ENCODE measurements at places on chromosomes 3 and 15. TPM values are rescaled to one million over a fixed set of nuclear protein-coding genes. Genes with fewer than 3 reads are reported as not detected.

GRCh38 chr3:21750831-21751391 lies at the start of gene ZNF385D:
TSS of gene ZNF385D (minus strand) at chr3:21751210. CDS start at chr3:21750916, 294 bp downstream.
- no peak within 1 kb of the TSS for H3K27ac ChIP-seq
- H3K4me3 ChIP-seq, result peak within 1 kb of the TSS; percentile 41
- peak; percentile 42 for DNase-seq
- peaks cover 10% of the 10 kb centered on the region for H3K4me1 ChIP-seq
- H3K27me3 ChIP-seq, result peaks cover 9% of the 10 kb centered on the region
- no peaks in the 10 kb centered on the region for H3K36me3 ChIP-seq

DNA sequence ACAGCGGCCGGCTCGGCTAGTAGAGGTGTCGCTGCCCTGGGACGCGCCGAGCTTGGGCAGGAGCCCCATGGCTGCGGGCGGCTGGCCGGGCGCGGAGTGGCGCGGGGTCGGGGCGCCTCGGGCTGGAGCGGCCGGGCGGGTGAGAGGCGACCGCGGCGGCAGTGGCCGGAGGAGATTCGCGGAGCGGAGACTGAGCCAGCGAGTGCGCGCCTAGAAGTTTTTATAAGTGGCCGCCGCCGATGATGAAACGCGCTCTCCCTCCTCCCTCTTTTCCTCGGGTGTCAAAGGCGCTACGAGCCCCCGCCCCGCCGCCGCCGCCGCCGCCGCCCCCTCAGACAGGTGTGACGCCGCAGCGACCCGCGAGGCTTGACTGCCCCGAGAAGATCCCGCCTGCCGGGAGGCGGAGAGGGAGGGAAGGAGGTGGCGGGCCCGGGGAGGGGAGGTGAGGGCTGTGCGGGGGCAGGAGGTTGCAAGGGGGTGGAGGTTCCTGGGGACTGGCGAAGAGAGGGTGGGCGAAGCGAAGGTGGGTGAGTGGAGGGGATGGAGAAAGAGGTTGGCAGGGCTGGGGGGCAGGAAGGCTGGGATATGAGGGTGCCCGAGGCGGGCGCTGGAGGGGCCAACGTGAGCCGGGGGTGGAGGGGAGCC lies at the start of gene SLCO2A1:
Gene SLCO2A1 (minus strand): TSS at position 192 of the 645 bp plus-strand sequence. CDS start 123 bp downstream, at position 69.
- peaks cover 10% of the 10 kb centered on the region for H3K4me1 ChIP-seq
- peaks cover 12% of the 10 kb centered on the region for H3K27me3 ChIP-seq
- H3K27ac ChIP-seq, result peak within 1 kb of the TSS; percentile 85

DNA sequence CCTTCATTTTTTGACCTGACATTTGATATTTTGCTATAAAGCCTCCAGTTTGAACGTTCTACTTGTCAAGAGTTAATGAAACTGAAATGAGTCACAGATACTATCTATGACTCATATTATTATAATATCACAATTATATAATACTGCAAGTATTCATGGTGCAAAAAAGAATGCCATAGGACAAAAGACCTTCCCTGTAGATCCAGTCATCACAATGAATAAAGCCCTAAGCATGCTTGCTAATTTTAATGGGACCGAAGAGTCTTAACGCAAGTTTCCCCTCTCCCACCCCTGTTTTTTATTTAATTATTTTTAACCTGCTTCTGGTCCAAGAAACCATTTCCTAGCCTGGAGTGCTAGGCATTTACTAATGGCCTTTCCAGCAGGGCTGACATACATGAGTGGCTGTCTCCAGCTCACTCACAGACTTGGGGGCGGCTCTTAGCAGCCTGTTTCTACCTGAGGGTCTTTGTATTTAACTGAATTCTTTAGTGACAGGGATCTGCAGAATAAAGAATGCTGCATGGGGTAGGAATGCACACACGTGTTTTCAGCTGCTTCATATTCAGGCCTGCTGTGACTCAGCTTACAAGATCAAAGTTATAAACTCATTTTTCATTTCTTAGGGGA lies 61.2 kb downstream of the THBS1 start:
- H3K4me1 ChIP-seq, result no peaks in the 10 kb centered on the region
- no peak for DNase-seq
- no peak overlapping the region for H3K27ac ChIP-seq

DNA sequence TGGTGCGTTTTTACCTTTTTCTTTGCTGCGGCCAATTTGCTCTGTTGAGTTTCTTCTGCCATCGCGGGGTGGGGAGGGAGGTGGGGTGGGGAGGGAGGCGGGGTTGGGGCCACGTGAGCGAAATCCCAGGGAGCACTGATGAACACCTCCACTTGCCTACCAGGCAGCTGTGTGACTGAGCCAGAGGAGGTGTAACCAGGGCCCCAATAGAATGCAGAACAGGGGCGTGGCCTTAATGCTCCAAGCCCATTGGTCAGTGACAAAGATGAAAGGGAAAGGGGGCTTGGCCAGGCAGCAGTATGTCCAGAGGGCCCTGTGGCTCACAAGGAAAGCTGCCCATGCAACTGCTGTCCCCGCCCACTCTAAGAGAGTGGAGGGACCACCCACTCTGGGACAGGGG lies 21.4 kb upstream of the OR4F6 start:
- DNase-seq, result no peak
- no peaks in the 10 kb centered on the region for H3K27me3 ChIP-seq
- no peaks in the 10 kb centered on the region for H3K4me1 ChIP-seq
- no peaks in the 10 kb centered on the region for H3K36me3 ChIP-seq
- H3K4me3 ChIP-seq, result no peak overlapping the region
- no peak overlapping the region for H3K27ac ChIP-seq

GRCh38 chr3:127393131-127393820 lies 105.4 kb upstream of the PRR20G start:
- no peaks in the 10 kb centered on the region for H3K36me3 ChIP-seq
- DNase-seq, result no peak
- H3K27ac ChIP-seq, result no peak overlapping the region
- no peak overlapping the region for H3K4me3 ChIP-seq

- H3K27ac ChIP-seq, result no peak overlapping the region
- no peak for DNase-seq
- no peak overlapping the region for H3K4me3 ChIP-seq
- H3K4me1 ChIP-seq, result no peaks in the 10 kb centered on the region
These were observed 133.4 kb upstream of the BHLHE40 start for GRCh38 chr3:4845882-4846281.

GRCh38 chr15:36004891-36005490 lies 459.0 kb upstream of the DPH6 start:
- no peaks in the 10 kb centered on the region for H3K4me1 ChIP-seq
- no peaks in the 10 kb centered on the region for H3K36me3 ChIP-seq
- no peak overlapping the region for H3K4me3 ChIP-seq
- DNase-seq, result no peak
- no peak overlapping the region for H3K27ac ChIP-seq

The ARGFX gene
- not detected for total RNA-seq

GRCh38 chr3:170180079-170180907 lies 1.2 kb downstream of the PHC3 start:
- peaks cover 21% of the 10 kb centered on the region for H3K4me1 ChIP-seq
- peak overlapping the region; percentile 99 for H3K27ac ChIP-seq
- H3K36me3 ChIP-seq, result peaks cover 32% of the 10 kb centered on the region
- peak overlapping the region; percentile 88 for H3K4me3 ChIP-seq

DNA sequence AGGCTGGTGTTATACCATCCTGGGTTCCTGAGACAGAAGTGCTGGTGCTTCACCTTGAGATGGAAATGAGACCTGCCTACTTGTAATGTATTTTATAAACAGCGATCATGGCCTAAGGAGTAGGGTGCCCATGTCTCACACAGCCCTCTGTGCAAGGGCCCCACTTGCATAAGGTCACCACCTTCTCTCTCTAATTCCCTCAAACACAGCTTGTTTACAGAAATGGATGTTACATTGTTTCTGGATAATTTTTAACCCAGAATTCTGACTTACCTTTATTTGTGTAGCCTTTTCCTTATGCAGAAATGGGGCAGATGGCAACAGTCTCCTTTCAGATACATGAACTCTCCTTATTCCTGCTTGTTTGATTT lies 95.1 kb upstream of the UMPS start:
- H3K27me3 ChIP-seq, result no peaks in the 10 kb centered on the region
- no peak for DNase-seq
- H3K36me3 ChIP-seq, result no peaks in the 10 kb centered on the region
- no peak overlapping the region for H3K4me3 ChIP-seq
- no peaks in the 10 kb centered on the region for H3K4me1 ChIP-seq

DNA sequence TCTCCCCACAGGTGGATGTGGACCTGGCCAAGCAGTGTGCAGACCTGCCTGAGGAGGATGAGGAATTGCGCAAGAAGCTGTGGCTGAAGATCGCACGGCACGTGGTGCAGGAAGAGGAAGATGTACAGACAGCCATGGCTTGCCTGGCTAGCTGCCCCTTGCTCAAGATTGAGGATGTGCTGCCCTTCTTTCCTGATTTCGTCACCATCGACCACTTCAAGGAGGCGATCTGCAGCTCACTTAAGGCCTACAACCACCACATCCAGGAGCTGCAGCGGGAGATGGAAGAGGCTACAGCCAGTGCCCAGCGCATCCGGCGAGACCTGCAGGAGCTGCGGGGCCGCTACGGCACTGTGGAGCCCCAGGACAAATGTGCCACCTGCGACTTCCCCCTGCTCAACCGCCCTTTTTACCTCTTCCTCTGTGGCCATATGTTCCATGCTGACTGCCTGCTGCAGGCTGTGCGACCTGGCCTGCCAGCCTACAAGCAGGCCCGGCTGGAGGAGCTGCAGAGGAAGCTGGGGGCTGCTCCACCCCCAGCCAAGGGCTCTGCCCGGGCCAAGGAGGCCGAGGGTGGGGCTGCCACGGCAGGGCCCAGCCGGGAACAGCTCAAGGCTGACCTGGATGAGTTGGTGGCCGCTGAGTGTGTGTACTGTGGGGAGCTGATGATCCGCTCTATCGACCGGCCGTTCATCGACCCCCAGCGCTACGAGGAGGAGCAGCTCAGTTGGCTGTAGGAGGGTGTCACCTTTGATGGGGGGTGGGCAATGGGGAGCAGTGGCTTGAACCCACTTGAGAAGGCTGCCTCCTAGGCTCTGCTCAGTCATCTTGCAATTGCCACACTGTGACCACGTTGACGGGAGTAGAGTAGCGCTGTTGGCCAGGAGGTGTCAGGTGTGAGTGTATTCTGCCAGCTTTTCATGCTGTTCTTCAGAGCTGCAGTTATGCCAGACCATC lies 8.6 kb downstream of the VPS18 start:
- peak overlapping the region; percentile 46 for H3K27ac ChIP-seq
- H3K36me3 ChIP-seq, result peaks cover 66% of the 10 kb centered on the region
- peaks cover 65% of the 10 kb centered on the region for H3K4me1 ChIP-seq
- H3K4me3 ChIP-seq, result no peak overlapping the region
- no peaks in the 10 kb centered on the region for H3K27me3 ChIP-seq
